ENCODE measurements at places on chromosomes 4 and X. TPM values are rescaled to one million over a fixed set of nuclear protein-coding genes. Genes with fewer than 3 reads are reported as not detected.

DNA sequence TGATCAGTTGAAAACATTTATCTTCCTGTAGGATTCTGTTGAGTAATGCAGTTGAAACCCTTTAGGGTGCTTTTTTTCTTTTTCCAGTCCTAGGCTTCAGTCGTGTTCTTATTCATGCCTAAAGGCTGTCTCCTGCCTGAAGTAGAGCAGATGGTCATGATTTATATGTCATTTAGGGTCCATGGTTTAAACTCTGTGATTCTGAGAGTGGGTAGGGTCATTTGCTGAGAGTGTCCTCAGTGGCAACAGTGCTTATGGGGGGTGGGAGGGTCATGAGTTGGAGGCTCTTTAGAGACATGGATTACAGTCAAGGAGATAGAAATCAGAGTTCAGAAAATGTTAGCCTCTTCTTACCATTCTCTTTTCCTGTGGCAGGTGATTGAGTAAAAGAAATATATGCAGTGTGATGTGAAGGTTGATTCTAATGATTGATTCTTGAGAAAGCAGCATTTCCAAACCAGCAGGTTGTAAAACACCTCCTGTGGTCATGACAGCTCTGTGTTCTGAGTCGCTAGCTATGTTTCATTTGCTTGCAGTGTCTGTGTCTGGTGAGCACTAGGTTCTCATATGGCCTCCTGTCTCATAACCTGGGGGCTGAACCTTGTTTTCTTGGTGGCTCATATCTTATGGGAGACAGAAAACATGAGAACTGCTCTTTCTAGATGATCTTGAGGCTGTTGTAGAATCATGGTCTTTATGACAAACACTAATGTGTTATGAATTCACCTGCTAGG, 60.4 kb downstream of the JADE1 start:
- H3K27me3 ChIP-seq: no peaks in the 10 kb centered on the region
- peaks cover 65% of the 10 kb centered on the region for H3K36me3 ChIP-seq

Gene BEX4
- total RNA-seq: 0.54 TPM

DNA sequence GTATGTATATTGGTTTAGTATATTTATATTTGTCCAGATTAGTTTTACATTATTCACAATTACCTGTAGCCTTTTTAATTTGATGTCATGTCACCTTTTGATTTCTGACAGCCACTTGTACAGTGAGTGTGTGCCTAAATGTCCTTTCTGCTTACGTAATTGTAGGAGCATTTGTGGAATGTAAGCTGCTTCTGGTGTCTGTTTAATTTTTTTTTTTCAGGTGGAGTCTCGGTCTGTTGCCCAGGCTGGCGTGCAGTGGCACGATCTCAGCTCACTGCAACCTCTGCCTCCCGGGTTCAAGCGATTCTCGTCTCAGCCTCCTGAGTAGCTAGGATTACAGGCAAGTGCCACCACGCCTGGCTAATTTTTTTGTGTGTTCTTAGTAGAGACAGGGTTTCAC, 91.2 kb upstream of the XAGE2 start:
- DNase-seq: no peak
- no peak overlapping the region for H3K27ac ChIP-seq
- no peaks in the 10 kb centered on the region for H3K27me3 ChIP-seq

- no peaks in the 10 kb centered on the region for H3K36me3 ChIP-seq
- no peak overlapping the region for H3K4me3 ChIP-seq
- H3K27me3 ChIP-seq: no peaks in the 10 kb centered on the region
Measured at GRCh38 chrX:109830704-109831206, 97.7 kb upstream of the ACSL4 start.

DNA sequence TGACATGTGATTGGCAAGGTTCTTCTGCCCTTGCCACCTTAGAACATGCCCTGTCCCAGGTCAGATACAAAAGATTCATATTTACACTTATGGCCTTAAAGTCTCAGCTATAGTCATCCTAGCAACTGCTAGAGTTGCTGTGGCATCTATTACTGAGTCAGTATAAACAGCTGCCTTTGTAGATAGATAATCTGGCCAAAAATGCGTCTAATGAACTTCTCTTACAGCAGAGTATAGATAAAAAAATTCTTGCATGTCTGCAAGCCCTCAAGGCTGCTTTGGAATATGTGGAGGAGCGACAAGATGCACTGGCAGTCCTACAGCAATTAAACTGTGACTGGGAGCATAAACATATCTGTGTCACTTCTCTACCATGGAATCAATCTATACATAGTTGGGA, 1209.7 kb upstream of the PABPC4L start:
- H3K4me3 ChIP-seq: no peak overlapping the region
- no peaks in the 10 kb centered on the region for H3K36me3 ChIP-seq
- no peak overlapping the region for H3K27ac ChIP-seq
- no peaks in the 10 kb centered on the region for H3K27me3 ChIP-seq
- no peak for DNase-seq

- H3K36me3 ChIP-seq: no peaks in the 10 kb centered on the region
- no peak overlapping the region for H3K27ac ChIP-seq
- no peaks in the 10 kb centered on the region for H3K4me1 ChIP-seq
- peaks cover 49% of the 10 kb centered on the region for H3K27me3 ChIP-seq
- no peak overlapping the region for H3K4me3 ChIP-seq
Measured at GRCh38 chr4:3767570-3768288, 1.5 kb downstream of the ADRA2C start.

Data from GM23248 (cell line).